Muscle of back (tissue), 13 donors: ENCODE measurements at places on chromosomes 1 and 21.

DNA sequence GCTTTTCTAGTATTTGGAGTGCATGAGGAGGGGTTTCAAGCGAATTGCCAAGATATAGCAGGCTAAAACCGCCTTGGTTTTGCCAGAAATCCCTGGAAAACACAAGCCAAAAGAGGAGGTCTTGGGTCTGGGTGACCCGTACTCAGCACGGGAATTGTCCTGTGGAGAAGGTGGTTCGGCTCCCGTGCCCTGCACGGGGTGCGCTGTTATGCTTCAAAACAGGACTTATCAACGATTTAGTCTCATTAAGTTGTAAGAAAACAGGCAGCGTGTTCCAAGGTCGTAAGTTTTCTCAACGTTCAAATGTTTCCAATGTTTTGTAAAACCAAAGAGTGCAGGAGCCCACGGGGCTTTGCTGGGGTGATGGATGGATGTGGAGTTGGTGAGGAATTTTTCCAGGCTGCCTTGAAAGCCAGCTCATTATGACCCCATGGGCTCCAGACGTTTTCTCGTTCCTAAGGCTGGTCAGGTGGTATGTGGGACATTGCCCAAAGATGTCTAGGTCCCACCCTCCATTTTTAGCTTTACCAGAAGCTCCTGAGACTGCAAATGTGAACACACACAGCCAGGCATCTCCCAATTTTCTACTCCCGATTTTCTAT, 75.4 kb upstream of the CLDN14 start:
- DNase-seq, result no peak

GRCh38 chr1:6095511-6096242, 50.0 kb downstream of the KCNAB2 start:
- no peak for DNase-seq

- DNase-seq, result no peak
Observed at GRCh38 chr1:192086644-192087043, 71.6 kb upstream of the RGS18 start.

GRCh38 chr1:97758541-97759057, 162.2 kb downstream of the DPYD start:
- peak; percentile 62 for DNase-seq
